ENCODE measurements at places on chromosomes 4 and X. TPM values are rescaled to one million over a fixed set of nuclear protein-coding genes. Genes with fewer than 3 reads are reported as not detected.

DNA sequence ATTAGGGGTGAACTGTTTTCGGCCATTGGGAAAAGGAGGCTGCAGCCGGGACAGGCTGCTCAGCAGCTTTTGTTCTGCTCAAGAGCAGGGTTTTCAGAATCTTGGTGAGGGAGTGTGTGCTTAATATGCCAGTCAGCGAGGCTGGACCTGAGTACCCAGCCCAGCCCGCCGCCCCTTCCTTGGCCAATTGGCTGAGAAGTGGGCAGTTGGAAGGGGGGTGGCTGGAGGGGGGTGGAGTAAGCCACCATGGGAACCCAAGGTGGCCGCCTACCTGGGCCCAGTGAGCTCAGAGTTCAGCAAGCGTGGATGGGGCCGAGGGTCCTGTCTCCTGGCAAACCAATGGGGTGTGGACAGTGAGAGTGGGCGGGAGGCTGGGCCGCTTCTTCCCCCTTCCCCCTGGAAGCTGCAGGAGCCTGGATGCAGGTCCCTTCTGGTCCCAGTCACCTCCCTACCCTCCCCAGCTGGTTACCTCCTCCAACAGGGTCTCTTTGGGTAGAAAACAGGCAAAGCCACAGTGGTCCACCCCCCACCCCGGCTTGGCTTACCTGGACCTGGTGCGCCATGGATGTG lies 52.5 kb downstream of the SORCS2 start:
- no peak for DNase-seq

- DNase-seq = no peak
Measured at GRCh38 chr4:127313767-127314166, 319.0 kb upstream of the INTU start.

DNA sequence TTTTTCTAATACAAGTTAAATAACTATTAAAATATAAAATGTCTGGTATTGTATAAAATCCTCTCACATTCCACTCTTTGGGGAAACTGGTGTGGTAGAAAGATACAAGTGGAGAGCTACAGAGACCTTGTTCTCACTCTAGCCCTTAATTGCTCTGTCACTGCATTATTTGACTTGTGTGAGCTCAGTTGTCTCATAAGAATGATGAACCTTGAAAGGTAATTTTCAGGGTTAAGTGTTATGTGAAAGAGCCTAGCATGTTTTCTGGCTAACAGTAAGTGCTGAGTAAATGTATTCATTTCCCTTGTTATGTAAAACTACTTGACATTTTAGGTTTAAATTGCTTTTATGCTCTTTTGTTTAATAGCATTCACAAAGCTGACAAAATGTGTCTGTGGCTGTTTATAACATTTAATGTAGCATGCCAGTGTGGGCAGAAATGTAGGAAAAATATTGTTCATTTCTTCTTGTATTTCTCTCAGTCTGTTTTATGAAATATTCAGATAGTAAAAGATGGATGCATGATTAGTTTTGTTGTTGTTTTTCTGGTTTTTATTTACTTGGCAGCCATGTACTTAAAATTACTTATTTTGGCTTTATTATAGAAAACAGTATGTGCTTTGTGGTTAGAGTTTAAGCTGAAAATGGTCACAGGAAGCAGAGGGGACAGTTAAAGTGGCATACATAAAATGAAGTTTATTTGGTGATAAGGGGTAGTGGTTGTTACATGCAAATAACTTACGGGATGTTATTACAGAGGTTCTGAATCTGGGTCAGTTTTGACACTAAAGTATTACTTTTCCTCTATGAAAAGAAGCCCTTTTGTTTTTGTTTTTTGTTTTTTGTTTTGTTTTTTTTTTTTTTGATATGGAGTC lies 29.2 kb downstream of the SLAIN2 start:
- DNase-seq = no peak

GRCh38 chr4:152107736-152108500 lies 347.1 kb upstream of the GATB start:
- DNase-seq = no peak

DNA sequence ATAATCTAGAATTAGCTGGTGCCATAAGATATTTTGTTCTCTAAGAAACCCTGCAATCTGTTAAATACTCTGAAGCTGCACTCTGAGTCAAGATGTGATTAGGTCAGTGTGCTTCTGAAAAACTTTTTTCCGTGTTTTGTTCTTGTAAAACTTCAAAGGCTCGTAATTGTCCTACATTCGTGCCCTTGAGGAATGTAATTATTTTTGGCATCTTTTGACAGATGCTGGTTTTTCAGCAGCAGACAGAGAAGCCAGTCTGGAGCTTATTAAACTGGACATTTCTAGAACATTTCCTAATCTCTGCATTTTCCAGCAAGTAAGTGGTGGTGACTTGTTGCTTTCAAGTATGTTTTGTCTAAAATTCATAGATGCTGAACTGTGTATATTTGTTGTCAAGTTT lies 36.8 kb upstream of the TADA2B start:
- DNase-seq = no peak

GRCh38 chrX:13697455-13697854 lies 8.5 kb downstream of the RAB9A start:
- no peak for DNase-seq

DNA sequence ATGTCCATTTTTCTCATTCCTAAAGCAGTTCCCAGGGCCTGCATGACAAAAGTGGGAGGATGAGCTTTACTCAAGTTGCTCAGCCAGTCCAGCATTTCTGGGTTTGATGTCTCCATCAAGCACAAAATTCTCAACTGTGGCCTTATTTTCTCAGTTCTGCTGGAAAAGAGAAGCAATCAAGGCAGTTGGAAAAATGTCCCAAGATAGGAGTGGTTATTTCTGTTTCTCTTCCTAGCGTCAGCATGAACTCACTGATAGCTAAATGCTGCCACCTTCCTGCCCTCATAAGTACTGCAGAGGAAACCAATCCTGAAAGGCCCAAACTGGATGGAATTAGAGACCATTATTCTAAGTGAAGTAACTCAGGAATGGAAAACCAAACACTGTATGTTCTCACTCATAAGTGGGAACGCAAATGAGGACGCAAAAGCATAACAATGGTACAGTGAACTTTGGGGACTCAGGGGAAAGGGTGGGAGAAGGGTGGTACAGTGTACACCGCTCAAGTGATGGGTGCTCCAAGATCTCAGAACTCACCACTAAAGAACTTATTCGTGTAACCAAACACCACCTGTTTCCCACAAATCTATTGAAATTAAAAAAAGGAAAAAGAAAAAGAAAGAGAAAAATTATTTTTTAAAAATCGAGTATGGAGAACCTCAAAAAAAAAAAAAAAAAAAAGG lies 29.6 kb downstream of the ADH7 start:
- peak; percentile 85 for DNase-seq

- DNase-seq = no peak
Measured at GRCh38 chr4:137069473-137069872, 462.8 kb downstream of the PCDH18 start.

- no peak for DNase-seq
Measured at GRCh38 chr4:2288051-2288541, 26.2 kb upstream of the MXD4 start.

DNA sequence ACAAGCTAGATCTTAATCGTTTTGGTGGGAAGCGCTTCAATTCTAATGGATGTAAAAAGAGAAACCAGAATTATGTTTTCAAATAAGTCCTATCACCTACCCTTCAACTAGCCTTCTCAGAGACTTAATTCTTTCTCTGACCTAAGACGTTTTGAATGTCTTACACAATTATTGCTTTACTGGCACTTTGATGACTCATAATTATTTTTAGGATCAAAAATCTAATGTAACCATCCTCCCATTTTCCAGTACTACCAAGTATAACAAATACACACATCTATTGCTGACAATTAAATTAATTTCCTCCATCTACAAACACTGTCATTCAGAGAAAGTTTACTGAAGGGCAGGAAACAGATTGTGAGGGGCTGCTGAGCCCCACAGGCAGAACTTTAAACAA lies 108.6 kb downstream of the PPP3CA start:
- DNase-seq = no peak

UGT2A1 gene
- polyA plus RNA-seq = not detected

SPIN2A gene
- 3.4 TPM for polyA plus RNA-seq

NPY2R gene
- polyA plus RNA-seq = not detected

GUCY1B1 gene
- polyA plus RNA-seq = 21.5 TPM

FGF5 gene
- 0.31 TPM for polyA plus RNA-seq

Measured in hindlimb muscle (tissue), 1 donor.